ENCODE measurements at places on chromosomes 4 and X.

DNA sequence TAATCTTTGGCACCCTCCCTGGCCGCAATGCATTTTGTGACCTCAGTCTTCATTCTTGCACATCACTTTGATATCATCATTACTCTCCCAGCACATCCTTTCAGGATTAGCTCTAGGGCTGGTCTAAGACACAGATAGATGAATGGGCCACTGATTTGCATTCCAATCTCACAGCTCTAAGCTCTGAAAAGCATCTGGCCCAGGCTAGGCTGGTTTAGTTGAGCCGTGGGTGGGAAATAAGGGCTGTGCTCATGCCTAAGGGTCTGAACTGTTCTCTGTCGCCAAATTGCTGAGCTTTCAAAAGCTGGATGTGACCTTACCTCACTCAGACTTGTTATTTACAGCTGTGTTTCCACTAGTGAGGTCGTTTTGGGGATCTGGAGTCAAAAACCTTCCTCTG is 30.0 kb upstream of the SLC9A7 start:
- DNase-seq, result no peak

GRCh38 chrX:50448565-50448964 is 22.1 kb downstream of the DGKK start:
- no peak for DNase-seq

- no peak for DNase-seq
Measured at GRCh38 chrX:71941776-71942175, 31.1 kb downstream of the NHSL2 start.

GRCh38 chr4:135917011-135917410 is 1615.3 kb downstream of the PCDH18 start:
- DNase-seq, result no peak

DNA sequence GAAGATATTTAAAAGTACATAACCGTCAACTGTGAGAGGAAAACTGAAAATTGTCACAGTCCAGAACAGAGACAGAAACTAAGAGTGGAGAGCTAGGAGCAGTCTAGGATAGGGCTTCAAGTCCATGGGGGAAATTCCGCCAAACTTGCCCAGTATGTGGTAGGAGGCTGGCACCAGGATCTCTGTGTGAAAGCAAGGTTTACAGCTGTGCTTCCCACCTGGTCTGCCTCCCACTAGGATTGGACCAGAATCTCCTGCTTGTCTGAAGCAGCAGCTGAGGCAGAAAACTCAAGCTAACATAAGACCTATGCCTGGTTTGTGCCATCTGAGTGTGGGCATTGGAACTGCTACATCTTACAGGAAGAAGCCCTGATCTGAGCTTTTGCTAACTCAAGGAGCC is 18.6 kb upstream of the FHL1 start:
- DNase-seq, result no peak

- DNase-seq, result no peak
Measured at GRCh38 chr4:37725718-37726117, 39.5 kb upstream of the RELL1 start.

GRCh38 chr4:137206781-137207180 is 325.5 kb downstream of the PCDH18 start:
- DNase-seq, result no peak

- DNase-seq, result no peak
Measured at GRCh38 chr4:145823743-145824142, 114.9 kb downstream of the ZNF827 start.

- DNase-seq, result no peak
Measured at GRCh38 chr4:64334964-64335363, 74.3 kb downstream of the TECRL start.

GRCh38 chr4:66017671-66018070 is 347.4 kb upstream of the EPHA5 start:
- no peak for DNase-seq

DNA sequence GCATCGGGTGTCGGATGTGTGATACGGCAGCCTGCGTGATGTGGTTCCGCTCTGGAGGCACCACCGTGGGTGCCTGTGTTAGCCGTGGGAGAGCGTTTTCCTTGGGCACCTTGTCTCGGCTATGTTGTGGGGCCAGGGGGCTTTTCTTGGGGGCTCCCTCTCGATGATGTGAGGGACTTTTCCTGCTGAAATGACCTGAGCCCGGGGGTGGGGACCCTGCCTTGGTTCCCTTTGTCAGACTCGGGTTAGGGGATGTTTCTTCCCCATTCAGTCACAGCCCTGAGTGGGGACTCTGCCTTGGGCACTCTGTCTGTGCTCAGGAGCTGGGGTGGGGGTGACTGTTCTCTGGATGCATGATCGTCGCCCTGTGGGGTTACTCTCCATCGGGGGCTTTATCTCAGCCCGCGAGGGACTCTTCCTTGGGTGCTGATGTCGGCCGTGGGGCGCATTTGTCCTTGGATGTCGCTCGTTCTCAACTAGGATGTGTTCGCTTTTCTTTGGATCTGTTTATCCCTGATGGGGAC is 26.7 kb downstream of the CT45A3 start:
- DNase-seq, result no peak

DNA sequence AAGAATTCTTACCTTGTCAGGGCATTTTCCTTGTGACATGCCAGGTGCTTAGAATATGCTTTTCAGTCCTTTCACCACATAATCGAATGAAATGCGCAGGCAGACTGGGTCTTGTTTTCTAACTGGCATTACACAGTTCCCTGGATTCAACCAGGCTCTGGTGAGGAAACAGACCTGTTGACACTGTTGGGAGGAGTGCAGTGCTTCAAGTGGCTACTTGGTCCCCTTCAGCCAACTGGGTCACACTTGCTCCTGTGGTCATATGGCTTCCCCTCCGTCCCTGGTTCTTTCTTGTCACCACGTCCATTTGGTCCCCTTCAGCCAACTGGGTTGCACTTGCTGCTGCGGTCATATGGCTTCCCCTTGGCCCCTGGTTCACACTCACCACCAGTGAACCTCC is 9.7 kb downstream of the SMIM20 start:
- DNase-seq, result no peak

DNA sequence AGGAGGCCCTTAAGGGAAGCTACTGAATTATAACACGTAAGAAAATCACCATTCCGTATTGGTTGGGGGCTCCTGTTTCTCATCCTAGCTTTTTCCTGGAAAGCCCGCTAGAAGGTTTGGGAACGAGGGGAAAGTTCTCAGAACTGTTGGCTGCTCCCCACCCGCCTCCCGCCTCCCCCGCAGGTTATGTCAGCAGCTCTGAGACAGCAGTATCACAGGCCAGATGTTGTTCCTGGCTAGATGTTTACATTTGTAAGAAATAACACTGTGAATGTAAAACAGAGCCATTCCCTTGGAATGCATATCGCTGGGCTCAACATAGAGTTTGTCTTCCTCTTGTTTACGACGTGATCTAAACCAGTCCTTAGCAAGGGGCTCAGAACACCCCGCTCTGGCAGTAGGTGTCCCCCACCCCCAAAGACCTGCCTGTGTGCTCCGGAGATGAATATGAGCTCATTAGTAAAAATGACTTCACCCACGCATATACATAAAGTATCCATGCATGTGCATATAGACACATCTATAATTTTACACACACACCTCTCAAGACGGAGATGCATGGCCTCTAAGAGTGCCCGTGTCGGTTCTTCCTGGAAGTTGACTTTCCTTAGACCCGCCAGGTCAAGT is 6.9 kb upstream of the MSANTD1 start:
- DNase-seq, result no peak

DNA sequence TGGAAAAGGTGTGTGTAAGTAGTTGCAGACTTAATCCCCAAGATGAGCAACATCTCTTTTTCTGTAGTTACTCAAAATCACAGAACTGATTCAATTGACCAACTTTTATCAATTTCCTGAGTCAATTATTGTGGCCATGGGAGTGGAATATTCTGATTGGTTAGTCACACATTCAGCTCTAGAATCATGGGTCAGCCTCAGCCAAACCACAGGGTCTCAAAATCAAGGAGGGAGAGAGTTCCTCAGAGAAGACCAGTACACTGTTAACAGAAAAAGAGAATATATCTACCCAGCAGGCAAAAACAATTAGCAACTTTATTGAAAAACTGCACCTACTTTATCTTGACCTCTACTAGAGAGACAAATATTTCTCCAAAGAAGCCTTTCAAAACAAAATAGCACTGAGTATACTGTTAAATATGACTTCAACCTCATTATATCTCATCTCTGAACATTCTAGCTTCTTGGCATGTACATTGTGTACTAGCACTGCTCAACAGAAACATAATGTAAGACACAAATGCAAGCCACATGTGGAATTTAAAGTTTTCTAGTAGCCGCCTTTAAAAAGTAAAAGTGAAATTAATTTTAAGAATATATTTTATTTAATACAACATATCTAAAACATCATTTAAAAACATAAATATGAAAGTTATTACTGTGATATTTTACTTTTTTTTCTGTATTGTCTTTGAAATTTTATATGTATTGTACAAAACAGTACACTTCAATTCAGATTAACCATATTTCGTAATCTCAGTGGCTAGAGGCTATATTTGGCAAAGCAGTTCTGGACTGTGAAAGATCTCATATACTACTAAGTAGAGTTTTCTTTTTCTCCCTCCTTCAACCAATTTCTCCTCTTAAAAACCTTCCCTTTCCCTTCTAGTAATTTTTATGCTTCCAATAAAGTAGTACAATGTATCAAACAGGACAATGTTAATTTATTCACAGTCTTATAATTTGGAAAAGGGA is 11.8 kb upstream of the LCORL start:
- DNase-seq, result no peak

GRCh38 chr4:188839704-188840103 is 700.5 kb downstream of the TRIML1 start:
- DNase-seq, result no peak

DNA sequence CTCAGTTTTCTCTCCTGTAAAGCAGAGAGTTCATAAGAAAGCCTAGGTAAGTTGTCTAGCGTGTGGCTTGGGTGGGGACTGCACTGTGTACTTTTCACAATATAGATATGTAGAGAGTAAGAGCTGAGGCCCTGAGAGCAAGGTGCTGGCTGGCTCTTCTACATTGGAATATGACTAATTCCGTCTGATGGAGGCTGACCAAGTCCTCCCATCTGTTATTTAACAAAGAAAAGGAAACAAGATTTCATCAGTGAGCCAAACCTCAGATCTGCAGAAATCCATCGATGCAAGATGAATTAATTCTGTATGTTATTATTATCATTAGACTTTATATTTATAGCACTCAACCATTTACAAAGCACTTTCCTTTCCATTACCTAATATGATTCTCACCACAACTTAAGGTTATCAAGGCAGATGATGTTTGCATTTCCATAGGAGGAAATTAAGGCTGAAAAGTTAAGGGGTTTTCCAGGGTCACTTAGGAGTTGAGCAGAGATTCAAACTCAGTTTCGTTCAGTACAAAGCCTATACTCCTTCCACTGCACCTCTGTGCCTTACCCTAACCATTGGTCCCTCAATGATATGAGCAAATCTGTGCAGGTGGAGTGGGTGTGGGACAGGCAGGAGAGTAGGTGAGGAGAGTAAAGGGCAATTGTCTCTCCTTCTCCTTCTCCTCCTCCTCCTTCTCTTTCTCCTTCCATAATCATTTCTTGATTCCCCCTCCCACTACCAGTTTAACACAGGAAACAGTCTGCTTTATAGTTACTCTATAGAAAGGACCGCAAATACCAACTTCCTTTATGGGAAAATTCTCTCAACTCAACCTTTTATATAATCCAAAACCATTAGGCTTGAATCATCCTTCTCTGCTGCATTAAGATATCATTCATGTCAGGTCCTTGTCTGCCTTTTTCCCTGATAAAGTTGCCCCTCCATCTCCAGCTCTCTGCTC is 27.6 kb upstream of the SRD5A3 start:
- no peak for DNase-seq

DNA sequence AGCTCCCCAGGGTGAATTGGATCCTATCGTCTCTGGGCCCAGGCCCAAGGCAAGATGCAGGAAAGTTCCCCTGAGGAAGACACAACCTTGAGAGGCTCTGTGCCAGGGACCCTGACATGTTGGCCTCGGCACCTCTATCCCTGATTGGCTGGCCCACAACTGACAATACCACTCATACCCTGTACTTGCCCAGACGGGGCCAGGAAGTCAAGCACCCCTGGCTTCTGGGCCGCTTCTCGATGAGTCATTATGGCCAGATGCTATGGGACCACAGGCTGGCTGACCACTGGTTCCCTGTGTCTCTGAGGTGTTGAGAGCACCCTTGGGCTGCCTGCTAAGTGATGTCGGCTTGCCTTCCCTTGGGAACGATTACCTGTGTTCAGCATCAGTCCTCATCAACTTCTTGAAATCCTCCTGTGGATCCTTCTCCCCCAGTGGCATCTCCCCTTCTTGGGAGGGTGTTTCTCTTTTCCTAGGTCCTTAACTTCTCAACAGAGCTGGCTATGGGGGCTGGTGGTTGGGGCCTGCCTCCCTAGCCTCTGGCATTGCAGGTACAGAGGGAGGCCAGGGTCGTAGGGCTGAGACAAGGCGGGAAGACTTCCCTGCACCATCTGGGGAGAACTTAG is 54.5 kb upstream of the MAMLD1 start:
- DNase-seq, result no peak

Measured in stimulated activated CD4-positive, alpha-beta T cell treated with anti-CD3 and anti-CD28 coated beads, Interleukin-2, amount 100 ng/mL, for 48 hours (primary cell).